ENCODE measurements at places on chromosomes 6 and 20.

DNA sequence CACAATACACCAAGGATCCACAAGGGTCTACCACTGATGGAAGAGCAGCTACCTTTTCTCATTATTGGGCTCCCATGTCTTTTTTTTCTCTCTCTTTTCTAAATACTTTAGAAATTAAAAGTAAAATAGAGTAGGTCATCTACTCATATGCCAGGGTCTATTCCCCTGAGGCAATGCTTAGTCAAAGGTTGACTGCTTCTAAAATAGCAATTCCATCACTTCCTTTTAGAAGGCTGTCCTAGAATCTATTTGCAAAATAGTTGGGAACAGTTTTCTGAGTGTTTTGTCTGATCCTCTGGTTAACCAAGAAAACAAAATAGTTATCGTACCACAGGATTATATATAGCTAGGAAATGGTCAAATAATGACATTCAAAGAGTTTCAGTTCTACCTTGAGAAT, 174.1 kb downstream of the COL21A1 start:
- DNase-seq = no peak

GRCh38 chr20:35615667-35616464, at the start of gene SPAG4:
SPAG4 (plus strand) TSS chr20:35615829; CDS start chr20:35616004, 175 bp downstream.
- DNase-seq = peak; percentile 99

GRCh38 chr6:157881342-157881741, 58.3 kb downstream of the SNX9 start:
- no peak for DNase-seq

DNA sequence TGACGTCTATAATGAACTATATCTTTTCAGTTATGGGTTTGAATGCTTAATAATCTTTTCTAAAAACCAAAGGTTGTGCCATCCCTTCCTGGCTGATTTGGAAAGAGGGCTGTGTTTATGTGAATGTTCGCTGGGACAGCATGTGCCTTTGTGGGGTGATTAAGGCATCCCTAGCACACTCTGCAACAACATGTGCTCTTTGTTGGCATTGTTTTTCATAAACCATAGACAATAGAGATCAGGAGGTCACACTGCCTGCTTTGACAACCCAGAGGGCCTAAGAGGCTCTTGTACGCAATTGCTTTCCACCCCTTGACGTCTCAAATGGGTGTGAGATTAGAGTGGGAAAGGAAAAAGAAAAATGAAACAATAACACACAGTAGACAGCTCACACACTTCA, 116.0 kb downstream of the LRRC1 start:
- no peak for DNase-seq

DNA sequence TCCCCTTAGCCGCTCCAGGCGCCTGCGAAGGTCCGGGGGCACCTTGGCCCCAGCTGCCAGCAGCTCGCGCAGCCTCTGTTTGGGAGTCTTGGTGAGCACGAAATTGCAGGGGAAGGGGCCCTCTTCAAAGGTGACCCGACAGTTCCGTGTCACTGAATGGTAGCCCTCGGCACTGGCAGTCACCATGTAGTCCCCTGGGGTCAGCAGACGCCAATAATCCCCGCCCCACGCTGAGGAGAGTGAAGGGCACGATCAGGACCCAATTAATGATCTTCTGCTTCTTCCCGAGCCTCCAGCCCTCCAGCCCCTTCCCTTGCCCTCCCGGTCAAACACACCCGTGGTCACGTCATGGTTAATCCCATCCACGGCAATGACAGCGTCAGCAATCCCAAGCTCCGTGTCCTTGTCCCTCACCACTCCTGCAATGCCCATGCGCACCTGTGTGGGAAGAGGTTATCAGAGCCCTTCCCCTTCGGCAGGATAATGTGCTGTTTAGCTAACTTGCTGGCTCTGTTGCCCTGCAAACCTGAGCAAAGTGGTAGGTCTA, 6.2 kb downstream of the CPXM1 start:
- no peak for DNase-seq
